Kidney epithelial cell (primary cell): ENCODE measurements at places on chromosomes 7 and 10. TPM values are rescaled to one million over a fixed set of nuclear protein-coding genes. Genes with fewer than 3 reads are reported as not detected.

DNA sequence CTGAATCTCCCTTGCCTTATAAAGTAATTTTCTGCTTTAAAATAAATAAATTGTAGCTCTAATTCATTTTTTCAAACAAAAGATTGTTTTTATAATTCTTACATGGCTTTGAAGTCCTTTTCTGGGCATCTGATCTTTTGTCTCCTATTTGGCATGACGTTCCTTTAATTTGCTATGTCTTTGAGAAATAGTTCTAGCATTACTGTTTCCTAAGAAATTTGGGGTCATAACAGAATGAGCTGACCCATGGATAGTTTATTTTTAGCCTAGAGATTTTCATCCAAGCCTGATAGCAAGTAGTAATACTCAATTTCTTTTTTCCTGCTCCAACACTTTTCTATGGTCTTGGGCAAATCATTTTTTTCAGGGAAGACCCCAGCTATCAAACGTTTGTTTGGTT is 31.4 kb downstream of the CCDC71L start:
- no peak for DNase-seq

- no peak for DNase-seq
Observed at GRCh38 chr10:21452203-21452602, 73.3 kb downstream of the SKIDA1 start.

DNA sequence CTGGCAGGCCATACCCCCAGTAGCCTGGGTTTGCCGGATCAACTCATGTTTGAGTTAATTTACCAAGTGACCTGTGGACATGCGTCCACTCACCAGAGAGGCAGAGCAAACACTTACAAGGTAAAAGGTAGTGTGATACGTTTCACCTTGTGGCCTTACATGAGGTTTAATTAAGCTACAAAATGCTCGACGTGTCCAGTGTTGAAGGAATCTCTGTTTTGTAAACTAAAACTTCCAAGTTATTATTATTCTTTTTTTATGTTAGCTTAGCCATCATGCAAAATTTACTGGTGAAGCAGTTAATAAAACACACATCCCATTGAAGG is 42.9 kb downstream of the RGS10 start:
- DNase-seq: no peak

SMC3 gene
- total RNA-seq: 31.4 and 35.3 TPM in 2 replicates
